ENCODE measurements at places on chromosomes 1 and 21.

- no peak for DNase-seq
These were observed 30.0 kb downstream of the PRRC2C start for GRCh38 chr1:171515299-171515698.

- DNase-seq = no peak
These were observed 332.6 kb downstream of the NPHP4 start for GRCh38 chr1:5659606-5660005.

GRCh38 chr1:103129796-103130195 is 21.5 kb upstream of the COL11A1 start:
- DNase-seq = no peak

GRCh38 chr21:38567970-38568360 is 69.7 kb upstream of the ERG start:
- no peak for DNase-seq

GRCh38 chr1:10665930-10666850 is 130.3 kb downstream of the CASZ1 start:
- no peak for DNase-seq

All from fibroblast of skin of right quadriceps (primary cell).